Fibroblast of pulmonary artery (primary cell): ENCODE measurements at places on chromosomes 7 and 10.

DNA sequence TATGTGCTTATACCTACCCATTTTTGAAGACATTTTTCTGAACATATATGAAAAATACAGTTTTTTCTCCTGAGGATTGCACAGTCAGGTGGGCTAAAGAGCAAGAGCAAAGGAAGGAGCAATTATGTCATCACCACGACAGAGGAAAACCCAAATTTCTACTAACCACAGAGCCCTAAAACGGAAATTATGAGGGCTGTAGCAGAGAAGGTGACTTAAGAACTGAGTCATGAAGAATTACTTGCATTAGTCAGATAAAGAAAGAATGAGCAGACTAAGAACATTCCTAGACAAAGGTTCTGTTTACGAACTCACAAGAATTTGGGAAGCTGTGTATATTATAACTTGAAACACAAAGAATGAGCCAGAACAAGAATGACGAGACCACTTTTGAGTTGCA, 974.4 kb downstream of the NXPH1 start:
- peak; percentile 22 for DNase-seq

- peak; percentile 22 for DNase-seq
Observed at GRCh38 chr7:149468208-149468607, 7.3 kb upstream of the ZNF777 start.

DNA sequence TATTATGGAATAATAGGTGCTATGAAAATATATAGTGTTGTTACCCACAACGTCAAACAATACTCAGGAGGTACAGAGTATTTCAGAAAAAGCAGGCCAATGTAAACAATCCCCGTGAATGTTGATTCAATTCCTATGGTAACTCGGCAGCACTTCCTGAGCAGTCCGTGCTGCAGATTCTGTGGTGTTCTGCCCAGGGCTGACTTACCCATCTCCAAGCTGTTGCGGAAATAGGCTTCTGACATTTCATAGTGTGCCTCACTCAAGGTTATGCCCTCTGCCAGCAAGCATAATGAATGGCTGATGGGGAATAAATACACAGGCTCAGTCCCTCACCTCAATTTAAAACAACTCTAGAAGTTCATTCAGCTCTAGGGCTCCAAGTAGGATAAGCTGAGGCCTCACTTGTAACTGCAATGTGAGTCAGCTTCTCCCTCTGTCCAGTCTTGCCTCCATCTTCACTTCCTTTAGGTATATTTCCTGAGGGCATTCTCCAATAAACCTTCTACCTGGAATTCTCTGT, 177.6 kb downstream of the GNAI1 start:
- DNase-seq: peak; percentile 92

DNA sequence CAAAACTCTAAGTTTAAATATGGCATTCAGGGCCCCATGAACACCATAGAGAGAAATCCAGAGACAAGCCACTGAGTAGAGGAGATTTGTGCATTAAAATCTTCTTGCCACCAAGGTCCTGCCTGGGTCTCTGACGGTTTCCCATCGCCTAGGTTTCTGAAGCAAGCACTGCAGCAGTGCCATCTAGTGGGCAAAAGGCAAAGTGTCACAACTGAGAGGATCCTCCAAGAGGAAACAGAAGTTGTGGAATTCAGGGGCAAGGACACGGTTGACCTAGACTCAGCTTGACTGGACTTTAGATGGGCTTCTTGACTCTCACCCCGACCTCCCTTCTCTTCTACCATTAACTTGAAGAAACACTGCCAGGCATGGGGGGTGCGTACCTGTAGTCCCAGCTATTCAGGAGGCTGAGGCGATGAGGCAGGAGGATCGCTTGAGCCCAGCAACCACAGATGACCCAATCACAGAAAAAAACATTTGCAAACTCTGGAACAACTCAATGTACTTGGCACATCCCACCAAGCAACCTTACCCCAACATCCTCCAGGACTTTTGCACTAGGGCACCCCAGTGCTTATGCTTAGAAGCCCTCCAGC, 604.1 kb downstream of the GALNT17 start:
- peak; percentile 70 for DNase-seq

DNA sequence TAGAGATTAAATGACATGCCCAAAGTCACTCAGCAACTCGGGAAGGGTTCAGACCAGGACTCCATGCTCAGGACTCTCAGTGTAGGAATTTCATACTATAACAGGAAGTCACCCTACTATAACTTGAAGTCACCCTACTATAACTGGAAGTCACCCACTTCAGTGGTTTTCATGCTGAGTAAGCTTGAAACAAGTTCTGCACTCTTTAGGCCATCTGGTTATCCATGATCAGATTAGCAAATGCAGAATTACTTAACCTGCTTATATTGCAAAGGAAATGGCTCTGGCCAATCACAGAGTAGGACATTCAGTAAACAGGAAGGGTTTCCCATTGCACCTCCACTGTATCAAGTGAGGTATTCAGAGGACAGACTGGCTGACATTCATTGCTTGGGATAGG, 1240.4 kb downstream of the GATA3 start:
- DNase-seq: no peak

DNA sequence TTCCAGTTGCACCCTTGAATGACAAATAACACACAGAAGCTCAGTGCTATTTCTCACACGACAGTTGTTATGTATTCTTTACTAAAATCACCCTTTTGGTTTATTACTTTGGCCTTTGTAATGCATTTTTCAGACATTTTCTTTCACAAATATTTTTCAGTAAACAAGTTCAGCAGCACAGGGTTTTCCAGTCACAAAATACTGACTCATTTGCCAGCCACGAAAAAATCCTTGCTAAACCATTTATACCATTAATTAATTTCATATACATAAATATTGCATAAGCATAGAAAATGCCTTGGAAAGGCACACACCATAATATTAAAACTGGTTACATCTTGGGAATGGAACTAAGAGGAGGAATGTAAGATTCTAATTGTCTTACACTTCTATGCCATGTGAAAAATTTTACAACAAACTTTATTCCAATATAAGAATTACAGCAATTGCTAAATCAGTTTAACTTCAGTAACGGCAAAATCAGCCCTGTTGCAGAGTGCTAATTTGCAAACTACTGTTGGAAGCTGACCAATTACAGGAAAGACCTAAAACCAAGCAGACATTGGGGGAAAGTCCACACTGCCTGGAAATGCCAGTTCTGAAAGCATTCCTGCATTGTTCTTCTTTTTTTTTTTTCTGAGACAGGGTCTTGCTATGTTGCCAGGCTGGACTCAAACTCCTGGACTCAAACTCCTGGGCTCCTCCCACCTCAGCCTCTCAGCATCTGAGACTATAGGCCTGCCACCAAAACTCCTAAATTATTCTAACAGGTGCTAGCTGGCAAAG, 31.6 kb upstream of the PBLD start:
- DNase-seq: no peak

DNA sequence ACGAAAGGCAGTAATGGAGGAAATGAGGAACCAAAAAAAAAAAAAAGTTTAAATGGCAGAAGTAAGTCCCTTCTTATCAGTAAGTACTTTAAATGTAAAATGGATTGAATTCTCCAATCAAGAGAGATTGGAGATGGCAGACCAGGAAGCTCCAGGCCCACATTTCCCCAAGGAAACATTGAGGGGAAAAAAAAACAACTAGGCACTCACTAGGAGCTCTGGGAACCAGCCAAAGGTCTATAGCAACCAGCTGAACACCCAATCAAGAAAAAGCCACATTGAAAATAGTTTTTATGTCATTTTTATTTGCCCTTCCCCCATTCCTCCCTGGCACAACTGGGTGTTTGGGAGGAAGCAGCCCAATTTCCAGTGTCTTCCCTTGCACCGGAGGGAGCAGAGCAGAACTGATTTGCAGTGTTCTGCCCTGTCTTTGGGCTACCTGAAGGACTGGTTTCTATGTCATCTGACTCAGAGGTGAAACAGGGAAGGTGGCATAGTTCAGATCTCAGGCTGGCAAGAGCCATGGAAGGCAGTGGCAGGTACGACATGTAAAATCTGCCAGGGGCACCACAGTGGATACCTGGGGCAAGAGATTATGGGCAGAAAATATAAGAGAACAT, 121.9 kb downstream of the SMURF1 start:
- DNase-seq: no peak

- DNase-seq: no peak
Observed at GRCh38 chr7:46786221-46786954, 795.5 kb downstream of the TNS3 start.

DNA sequence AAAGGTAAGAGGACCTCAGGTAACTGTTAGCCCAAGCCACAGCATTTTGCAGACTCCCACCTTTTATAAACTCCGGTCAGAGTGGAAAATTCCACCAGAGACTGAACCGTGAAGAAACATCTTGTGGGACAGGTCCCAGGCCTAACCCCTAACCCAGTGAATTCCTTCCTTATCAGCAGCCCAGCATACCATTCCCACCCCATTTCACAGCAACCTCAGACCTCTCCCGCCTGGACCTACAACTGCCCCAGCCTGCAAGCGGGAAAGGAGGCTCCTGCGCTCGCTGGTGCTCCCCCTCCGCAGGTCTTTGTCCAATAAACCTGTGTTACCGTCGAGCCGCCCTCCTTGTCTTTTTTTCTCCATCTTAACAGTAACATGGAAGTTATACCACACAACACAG, 736.6 kb downstream of the MAGI2 start:
- no peak for DNase-seq

DNA sequence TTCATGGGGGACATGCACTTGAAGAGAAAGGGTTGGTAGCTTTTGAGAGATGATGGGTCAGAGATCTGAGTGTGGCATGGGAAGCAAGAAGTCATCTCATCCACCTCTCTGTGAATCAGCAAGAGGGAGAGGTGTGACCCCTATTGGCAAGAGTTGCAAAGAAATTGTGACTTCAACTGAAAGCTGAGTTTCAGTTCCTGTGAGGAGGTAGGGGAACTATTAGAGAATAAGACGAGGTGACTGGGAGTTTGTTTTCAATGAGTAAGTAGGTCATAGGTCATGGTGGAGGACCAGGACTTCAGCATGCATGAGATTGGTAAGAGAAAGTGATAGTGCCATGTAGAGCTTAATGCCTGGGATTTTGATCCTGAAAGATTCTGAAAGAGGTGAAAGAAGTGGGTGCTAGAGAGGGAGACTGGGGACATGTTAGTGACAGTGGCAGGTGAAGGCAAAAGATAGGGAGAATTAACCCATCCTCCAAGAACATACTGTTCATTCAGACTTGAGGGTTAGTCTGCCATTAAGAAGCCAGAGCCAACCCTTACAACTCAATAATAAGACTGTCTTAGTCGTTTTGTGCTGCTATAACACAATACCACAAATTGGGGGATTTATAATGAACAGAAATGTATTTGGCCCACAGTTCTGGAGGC, 75.5 kb upstream of the CAPZA2 start:
- DNase-seq: peak; percentile 56

- no peak for DNase-seq
Observed at GRCh38 chr10:85789982-85790789, 576.4 kb downstream of the GRID1 start.

GRCh38 chr7:38656968-38657367, 25.8 kb upstream of the AMPH start:
- DNase-seq: peak; percentile 67

DNA sequence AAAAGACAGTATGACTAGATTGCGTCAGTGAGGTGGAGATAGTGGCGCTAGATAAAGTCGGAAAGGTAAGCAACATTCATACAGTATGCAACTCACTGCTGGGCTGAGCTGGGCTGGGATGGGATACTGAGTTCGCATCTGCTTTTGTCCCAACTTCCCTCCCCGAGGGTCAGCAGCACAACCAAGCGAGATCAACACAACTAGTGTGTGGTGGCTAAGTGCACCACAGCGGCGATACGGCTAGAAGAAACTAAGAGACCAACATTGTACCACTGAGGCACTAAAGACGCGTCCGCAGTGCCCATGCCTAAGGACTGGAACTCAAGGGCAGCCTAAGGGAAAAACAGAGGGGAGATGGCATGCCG, 467 bp downstream of the EXOSC1 start:
- no peak for DNase-seq

DNA sequence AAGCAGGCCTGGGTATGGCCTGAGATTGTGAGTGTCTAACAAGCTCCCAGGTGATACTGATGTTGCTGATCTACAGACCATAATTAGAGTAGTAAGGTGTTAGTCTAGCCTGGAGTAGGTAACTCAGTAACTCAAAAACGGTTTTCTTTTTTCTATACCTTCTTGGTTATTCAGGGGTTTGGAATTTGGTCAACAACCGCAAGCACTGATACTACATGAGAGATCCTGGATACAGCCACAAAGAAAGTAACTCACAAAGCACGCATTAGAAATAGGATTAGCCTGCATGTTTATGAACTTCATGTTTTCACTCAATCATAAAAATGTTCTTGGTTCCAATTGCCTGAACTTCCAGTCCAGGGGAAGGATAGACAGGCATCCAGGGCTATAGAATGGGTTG, 803.5 kb downstream of the MAGI2 start:
- no peak for DNase-seq

DNA sequence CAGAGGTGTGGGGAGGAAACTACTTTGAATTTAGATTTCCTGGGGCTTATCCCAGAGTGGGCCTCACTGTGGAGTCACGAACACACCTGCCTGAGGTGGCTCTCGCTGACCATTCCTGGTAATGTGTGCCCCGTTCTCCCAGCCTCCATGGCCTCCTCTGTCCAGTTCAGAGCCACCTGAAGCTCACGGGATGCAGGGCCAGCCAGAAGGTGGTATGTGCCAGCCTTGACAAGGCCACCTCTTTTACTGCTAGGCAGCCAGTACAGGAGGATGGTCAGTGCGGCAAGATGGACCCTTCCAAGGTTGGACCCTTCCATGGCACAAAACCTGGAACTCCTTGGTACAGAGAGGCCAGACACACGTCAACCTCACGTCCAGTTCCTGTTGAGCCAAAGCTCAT, 210.3 kb downstream of the DNAJB6 start:
- no peak for DNase-seq

- DNase-seq: no peak
Observed at GRCh38 chr10:97197030-97197500, 11.3 kb upstream of the SLIT1 start.

- no peak for DNase-seq
Observed at GRCh38 chr7:93866886-93867285, 23.7 kb downstream of the TFPI2 start.

- no peak for DNase-seq
Observed at GRCh38 chr7:20095436-20095835, 121.7 kb downstream of the MACC1 start.

DNA sequence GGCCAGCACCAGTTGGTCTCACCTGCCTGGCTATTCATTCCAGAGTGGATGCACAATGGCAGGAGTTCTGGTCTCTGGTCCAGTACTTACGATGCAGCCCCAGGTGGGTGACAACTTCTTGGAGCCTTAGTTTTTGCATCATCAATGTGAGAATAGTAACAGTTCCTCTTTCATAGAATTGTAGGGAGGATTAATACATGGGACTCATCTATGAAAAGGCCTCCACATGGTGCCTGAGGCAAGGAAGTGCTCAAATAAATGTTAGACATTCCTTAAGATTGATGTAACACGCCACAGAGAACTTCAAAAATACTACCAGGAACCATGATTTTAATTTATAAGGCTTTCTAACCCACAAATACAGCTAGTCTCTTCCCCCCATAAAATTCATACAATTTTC, 120.1 kb upstream of the CHST15 start:
- no peak for DNase-seq
